ENCODE measurements at places on chromosomes 6 and 20.

- DNase-seq, result no peak
These were observed 33.9 kb downstream of the HLA-A start for GRCh38 chr6:29976253-29976587.

GRCh38 chr20:5862703-5863039 lies 87.7 kb downstream of the TRMT6 start:
- DNase-seq, result no peak

DNA sequence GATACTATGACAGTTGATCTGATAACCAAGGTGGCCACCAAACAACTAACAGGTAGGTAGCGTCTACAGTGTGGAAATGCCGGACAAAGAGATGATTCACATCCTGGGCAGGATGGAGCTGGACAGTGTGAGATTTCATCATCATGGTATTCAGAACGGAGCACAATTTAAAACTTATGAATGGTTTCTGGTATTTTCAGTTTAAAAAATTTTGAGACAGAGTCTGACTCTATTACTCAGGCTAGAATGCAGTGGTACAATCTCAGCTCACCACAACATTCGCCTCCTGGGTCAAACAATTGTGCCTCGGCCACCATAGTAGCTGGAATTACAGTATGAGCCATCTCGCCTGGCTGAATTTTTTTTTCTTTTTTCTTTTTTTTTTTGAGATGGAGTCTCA lies 43.8 kb downstream of the CEP57L1 start:
- DNase-seq, result no peak

DNA sequence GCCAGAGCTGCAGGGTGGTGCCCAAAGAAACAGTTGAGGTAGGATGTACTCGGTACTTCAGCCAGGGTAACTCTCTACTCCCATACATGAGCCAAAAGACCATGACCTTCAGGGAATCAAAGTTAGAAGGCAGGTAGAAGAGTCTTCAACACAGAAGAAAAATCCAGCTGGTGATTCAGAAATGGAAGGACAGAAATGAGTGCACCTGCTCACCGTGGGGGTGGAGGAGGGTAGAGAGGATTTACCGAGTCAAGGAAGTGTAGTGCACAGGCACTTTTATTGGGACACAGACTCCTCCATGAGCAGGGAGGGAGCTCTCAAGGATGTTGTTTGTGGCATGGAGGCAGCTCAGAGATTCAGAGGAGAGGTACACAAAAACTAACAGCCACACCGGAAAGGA lies 330.3 kb upstream of the PRDM1 start:
- no peak for DNase-seq

- no peak for DNase-seq
These were observed 21.9 kb upstream of the CD2AP start for GRCh38 chr6:47455533-47456209.

DNA sequence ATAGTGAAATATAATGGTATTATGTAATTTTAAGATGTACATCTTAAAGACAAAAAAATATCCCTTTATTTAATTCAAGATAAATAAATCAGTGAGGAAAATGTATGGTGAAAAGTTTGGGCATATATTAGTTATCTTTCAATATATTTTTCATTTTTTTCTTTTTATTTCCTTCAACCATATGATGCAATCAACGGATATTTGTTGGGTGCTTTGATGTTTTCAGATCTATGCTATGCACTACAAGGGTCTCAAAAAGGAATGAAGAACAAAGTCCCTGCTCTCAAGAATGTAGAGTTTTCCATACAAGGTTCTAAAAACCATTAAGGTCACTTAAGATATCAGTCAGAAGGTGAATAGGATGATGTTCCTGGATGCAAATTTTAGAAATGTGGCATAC lies 258.0 kb downstream of the KHDC1L start:
- no peak for DNase-seq

GRCh38 chr20:63178446-63178820 lies 37.5 kb downstream of the YTHDF1 start:
- DNase-seq, result no peak

- no peak for DNase-seq
These were observed 24.2 kb downstream of the MYBL2 start for GRCh38 chr20:43690943-43691598.

DNA sequence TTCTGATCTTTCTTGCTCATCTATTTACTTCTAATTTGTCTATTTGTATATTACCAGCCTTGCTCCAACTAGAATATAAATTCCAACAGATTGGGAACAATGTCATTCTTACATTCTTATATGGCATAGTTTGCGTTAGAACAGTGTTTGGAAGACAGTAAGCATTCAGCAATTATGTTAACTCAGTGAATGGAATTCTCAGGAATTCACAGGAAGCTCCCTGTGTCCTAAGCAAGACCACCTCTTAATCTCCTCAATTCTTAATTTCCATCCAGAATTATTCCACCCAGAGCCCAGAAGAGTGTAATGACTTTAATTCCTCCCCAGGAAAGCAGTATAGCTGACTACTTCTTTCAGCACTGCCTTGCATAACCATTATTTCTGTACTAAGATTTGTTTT lies 18.2 kb upstream of the HS3ST5 start:
- DNase-seq, result no peak

DNA sequence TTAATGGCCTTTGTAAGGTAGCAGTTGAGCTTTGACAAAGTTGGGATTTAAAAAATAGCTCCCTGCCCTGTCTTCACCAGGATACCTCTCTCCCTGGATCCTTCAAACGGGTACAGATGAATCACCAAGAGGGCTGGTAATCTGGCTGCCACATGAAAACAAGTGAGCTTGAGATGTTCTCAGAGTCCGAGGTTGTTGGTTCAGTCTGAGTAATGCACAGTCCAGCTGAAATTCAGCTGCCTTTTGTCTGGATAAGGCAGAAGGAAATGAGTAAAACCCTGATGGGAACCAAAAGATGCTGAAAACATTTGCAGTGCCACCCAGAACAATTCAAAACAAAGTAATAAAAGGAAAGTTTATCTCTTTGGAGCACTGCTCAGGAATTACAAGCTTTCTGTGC lies 86.8 kb downstream of the GJA1 start:
- DNase-seq, result no peak

DNA sequence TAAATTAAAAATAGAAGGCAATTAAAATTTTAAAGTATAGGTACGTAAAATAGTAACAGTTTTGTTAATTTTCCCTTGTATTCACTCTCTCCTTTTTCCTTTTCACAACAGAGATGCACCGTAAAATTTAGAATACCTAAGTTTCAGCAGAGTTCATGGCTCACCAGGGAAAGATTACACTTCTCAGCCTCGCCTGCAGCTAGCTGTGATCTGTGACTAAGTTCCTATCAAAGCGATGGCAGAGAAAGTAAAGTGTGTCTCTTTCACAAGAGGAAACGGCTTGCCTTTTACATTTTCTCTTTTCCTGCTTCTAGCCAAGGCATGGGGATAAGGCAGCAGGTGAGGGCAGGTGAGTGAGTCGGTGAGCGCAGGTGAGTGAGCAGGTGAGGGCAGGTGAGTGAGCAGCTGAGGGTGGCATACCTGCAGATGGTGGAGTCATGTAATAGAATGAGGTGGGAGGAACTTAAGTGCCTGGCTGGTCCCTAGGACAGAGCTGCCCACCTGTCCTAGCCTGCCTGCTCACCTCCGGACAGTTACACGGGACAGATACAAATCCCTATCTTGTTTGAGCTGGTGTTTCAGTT lies 30.9 kb downstream of the ZFP64 start:
- no peak for DNase-seq

- no peak for DNase-seq
These were observed 1.4 kb downstream of the CDK5RAP1 start for GRCh38 chr20:33399924-33400323.

DNA sequence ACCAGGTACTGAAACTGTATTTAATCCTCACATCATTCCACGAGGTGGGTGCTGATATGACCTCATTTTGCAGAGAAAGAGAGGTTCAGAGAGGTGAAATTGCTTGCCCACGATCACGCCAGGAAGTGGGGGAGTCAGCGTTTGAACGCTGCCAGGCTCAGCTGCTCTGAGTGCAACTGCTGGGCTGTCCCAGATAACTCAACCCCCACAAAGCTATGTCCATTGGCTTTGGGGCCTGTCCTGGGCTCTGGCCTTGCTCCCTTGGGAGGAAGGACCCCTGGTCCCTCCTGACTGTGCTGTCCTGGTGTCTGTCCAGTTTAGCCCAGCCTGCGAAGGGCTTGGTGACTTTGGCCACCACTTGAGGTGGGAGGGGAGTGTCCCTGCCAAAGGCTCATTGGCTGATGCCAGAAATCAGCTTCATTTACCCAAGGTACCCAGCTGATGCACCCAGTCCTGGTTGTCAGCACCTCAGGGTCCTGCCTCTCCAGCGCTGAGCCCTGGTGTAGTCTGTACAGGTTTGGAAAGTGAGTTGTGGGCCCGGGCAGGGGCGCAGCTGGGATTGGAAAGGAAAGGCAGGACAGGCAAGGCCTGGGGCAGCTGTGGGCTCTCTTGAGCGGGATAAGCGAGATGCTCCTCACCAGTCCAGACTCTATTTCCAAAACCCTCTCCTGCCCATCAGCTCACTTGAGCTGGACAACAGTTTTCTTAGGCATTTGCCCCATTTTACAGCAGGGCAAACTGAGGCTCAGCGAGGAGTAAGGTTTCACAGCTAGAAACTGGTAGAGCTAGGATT lies 38.5 kb downstream of the SUN5 start:
- DNase-seq, result no peak

DNA sequence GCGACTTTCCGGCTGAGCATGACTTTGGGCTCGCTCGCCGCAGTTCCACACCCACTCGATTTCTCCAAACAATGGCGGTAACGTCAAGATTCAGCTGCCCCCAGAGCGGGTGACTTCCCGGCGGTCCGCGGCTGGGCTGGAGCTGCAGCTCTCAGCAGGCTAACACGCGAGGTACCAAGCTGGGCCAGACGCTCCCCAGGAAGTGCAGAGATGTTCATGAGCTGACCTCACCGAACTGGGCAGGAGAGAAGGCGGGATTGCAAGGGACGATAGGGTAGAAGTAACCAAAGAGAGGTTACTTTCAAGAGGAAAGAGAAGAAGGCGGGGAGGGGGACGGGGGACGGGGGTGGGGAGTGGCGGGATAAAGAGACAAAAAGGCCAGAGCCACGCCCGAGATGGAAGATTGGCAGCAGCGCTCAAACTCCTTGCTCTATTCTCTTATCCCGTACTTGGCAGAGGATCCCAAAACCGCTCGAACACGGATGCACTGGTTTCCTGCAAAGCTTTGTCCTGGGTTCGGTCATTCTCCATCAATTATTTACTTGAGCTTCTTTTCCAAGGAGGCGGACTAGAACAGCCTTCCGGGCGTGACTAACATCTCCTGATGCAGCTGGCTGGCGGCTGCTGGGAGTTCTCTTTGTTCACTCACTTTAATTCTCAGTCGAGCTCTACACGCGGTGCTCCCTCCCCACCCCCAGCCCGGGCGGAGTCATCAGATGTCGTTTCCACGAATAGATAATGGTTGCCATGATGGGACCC lies at the start of gene MTCL3:
MTCL3 (minus strand) TSS at position 626 of the 759 bp plus-strand sequence.
- peak; percentile 46 for DNase-seq

- no peak for DNase-seq
These were observed 66.7 kb downstream of the CD164 start for GRCh38 chr6:109315341-109316110.

- peak; percentile 18 for DNase-seq
These were observed 308.1 kb downstream of the FOXC1 start for GRCh38 chr6:1917626-1918371.

GRCh38 chr20:11642866-11643265 lies 274.8 kb upstream of the BTBD3 start:
- no peak for DNase-seq

DNA sequence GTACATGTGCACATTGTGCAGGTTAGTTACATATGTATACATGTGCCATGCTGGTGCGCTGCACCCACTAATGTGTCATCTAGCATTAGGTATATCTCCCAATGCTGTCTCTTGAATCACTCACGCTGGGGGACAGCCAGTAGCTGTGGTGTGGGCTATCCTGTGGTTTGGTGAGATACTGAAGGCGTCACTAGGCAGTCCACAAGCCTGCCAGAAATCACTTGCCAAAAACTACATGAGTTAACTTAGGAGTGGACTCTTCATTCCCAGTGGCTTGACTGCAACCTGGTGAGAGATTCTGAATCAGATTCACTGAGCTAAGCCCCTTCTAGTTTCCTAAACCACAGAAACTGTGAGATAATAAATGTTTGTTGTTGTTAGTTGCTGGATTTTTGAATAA lies 191.3 kb downstream of the TSHZ2 start:
- no peak for DNase-seq

- DNase-seq, result peak; percentile 6
These were observed 143.7 kb downstream of the BTBD9 start for GRCh38 chr6:38495922-38496635.

GRCh38 chr6:164792666-164793065 lies 516.7 kb downstream of the C6orf118 start:
- no peak for DNase-seq

DNA sequence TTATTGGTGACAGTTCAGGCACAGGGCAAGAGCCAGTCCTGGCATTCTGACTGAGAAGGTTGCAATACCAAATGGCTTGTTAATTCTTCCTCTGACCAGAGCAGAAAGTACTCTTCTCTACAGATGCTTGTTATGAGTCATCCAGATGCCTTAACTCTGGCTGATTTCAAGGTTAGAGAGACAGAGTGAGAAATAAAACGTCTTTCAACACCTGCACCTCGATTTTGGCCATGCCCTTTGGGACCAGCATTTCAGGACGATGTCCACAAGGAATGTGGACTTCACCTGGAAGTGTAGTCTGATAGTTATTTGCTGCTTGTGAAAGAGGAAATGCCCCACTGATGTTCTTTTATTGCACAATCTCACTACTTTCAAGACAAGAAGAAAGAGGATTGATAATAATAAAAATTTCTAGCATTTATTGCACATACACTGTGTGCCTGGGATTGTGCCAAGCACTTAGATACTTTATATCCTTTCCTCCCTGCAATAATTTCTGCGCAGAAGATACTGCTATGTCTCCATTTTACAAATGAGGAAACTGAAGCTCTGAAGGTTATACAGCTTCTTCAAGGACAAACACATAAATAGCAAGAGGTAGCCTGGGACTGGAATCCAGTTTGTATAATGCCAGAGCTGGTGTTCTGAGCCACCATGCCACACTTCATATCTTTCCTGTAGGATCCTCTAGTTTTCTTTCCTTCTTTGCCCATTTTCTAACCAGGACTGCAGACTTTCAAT lies 33.5 kb upstream of the MCM3 start:
- DNase-seq, result no peak

Measured in stimulated activated CD4-positive, alpha-beta T cell treated with anti-CD3 and anti-CD28 coated beads, Interleukin-12 subunit alpha, Interleukin-12 subunit beta, amount 100 ng/mL, for 48 hours (primary cell).